ENCODE measurements at places on chromosomes 4 and X. TPM values are rescaled to one million over a fixed set of nuclear protein-coding genes. Genes with fewer than 3 reads are reported as not detected.

Gene COX7B2
- total RNA-seq = not detected

Gene SPANXB1
- total RNA-seq = not detected

GRCh38 chr4:1331591-1332353, 15.2 kb upstream of the UVSSA start:
- DNase-seq = no peak

GRCh38 chr4:129218897-129219296, 122.9 kb downstream of the C4orf33 start:
- DNase-seq = no peak

DNA sequence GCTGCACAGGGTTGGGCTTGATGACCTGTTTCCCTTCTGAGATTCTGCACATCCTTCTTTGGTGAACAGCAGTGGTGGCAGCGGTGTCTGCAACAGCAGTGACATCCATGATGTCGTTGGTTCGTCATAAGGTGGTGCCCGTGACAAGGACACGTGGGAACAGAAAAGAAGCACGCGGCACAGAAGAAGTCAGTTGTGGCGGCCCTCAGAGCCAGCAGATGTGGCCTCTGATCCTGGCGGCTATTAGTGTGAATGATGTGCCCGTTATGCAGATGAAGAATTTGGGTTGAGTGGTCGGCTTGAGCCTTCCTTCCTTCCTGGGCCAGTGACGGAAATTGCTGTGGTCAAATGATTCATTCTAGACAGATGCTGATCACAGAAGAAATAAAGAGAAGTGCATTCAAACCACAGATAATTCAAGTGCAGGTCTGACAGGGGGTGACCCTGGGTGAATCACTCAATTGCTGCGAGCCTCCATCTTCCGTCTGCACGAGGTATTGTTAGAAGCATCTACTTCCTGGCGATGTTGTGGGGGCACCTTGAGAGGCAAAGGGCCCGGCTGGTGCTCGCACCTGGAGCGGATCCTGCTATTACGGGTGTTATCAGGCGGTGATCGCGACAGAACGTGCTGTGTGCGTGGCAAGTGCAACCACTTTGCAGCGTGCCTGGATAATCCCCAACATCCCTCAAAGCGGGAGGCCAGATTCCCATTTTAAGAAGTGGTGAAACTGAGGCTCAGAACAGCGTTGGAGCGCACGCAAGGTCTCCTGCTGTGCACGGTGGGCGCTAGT, 215.2 kb upstream of the PSAPL1 start:
- DNase-seq = no peak

GRCh38 chr4:153831245-153831644, 42.4 kb upstream of the SFRP2 start:
- DNase-seq = no peak

DNA sequence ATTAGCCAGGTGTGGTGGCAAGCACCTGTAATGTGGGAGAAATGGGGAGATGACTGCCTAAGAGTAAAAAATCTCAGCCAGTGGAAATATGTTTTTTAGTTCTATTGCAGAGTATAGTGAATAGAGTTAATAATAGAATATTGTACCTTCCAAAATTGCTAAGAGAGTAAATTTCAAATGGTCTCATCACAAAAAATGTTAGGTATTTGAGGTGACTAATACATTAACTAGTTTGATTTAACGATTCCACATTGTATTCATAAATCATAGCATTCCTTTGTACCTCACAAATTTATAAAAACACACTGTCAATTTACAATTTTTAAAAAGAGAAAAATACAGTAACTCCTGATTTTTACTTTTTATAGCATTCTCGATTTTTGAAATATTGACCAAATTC, 681.5 kb upstream of the EPHA5 start:
- no peak for DNase-seq
